ENCODE measurements at places on chromosomes 13 and 19.

DNA sequence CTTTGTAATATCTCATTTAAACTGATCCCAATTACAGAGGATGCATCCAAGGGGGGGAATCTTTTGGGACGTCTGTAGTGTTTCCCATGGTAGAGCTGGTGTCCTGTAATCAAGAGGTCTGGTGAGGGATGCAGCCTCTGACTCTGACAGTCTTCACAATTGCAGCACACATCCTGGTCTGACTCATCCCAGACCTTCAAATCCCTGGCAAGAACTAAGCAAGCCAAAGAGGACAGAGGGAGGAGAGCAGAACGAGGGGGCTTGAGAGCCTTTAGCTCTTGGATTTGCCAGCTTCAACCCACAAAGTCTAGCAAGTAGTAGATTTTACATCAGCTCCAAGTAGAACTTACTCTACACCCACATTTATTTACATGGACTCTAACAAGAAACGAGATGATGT, 17.3 kb upstream of the FCGBP start:
- no peak for DNase-seq

DNA sequence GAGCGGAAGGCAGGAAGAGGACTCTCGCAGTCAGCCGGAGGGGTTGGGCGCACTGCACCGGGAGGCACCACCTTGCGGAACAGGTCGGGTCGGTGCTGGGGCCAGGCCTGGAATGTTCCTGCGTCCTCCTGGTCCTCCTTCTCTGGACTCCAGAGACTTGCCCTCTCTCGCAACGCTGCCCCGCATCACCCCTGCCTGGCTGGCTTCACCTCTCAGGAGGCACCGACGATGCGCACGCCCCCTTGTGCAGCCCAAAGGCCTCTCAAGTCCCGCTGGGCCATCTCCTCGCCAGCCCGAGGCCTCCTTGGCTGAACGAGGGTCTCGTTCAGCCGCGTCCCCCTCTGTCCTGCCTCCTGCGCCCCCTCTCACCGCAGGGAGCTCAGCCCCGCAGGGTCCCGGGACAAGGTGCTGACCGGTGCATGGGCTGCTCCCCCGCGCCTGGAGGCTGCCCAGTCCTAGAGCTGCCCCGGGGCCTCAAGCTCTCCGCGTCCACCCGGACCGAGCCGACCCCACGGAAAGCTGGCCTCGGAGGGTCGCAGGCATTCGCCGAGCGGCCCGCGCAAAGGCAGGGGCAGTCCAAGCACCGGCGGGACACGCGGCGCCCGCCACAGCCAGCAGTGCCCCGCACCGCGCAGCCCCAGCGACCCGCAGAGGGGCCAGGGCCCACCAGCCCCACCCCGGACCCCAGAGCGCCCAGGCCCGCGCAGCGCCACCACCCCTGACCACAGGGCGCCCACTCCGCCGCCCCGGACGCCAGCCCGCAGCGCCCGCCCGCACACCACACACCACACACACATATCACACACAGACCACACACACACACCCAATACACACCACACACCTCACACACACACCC, 133.8 kb downstream of the CRYL1 start:
- no peak for DNase-seq

DNA sequence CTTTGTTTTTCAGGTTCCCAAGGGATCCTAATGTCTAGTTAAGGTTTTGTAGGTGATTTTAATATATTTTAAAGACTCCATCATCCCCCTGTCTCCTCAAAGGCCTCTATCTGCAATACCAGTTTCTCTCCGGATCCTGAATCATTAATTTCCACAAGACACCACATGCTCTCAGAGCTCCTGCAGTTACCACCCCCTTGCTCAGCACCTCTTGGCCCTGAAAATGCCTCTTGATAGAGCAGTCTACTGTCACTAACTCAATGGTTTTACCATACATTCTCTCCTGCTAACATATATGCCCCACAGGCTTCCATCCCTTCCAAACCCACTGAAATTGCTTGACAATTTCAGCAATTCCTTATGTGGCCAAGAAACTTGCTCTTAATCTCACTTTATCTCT, 1.9 kb upstream of the PEG3 start:
- DNase-seq = no peak

DNA sequence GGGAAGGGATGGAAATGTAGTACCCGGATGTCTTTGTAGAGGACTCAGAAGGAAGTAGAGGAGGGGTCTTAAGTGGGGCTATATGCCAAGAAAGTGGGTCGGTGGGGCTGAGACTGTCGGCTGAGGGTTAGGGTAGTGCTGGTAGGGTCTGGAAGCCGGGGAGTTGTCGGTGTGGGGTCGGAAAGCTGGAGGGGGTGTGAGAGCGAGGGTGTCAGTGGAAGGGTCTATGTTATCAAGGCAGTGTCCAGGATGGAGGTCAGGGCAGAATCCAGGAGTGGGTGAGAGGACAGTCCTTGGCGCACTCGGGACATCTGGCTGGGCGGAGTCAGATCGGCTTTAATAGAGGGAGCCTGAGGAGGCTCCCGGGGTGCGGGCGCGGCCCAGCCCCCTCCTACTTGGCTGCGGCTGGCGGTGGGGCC, 1.7 kb downstream of the HSPB6 start:
- DNase-seq = no peak

- no peak for DNase-seq
These were observed 328 bp downstream of the CYP4F12 start for GRCh38 chr19:15673176-15673654.

GRCh38 chr13:36432106-36432544, at the start of gene CCNA1:
Gene CCNA1, plus strand, starts transcription at chr13:36432495. Its CDS starts 562 bp downstream, at chr13:36433057.
- DNase-seq = no peak

DNA sequence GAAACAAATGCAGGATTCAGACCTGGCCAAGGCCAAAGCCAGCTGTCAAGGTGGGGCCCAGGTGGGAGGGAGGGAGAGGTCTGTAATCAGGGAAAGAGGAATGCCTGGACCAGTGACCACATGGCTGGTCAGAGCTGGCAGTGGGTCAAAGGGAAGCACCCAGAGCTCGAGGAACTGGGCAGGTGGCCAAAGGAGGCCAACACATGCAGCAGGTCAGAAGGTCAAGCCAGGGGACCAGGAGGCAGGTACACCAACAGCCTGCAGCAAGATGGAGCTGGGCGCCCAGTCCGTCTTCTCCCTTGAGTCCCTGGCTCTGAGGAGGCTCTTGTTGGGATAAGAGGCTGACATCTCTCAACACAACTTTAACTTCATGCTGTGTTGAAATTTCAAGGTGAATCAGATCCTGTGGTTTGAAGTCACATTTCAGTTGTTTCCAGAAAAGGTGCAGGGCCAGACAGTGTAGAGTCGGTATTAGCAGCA, 17.1 kb downstream of the GPATCH1 start:
- DNase-seq = no peak

GRCh38 chr13:99396446-99396845, 89.2 kb upstream of the GPR183 start:
- DNase-seq = no peak

DNA sequence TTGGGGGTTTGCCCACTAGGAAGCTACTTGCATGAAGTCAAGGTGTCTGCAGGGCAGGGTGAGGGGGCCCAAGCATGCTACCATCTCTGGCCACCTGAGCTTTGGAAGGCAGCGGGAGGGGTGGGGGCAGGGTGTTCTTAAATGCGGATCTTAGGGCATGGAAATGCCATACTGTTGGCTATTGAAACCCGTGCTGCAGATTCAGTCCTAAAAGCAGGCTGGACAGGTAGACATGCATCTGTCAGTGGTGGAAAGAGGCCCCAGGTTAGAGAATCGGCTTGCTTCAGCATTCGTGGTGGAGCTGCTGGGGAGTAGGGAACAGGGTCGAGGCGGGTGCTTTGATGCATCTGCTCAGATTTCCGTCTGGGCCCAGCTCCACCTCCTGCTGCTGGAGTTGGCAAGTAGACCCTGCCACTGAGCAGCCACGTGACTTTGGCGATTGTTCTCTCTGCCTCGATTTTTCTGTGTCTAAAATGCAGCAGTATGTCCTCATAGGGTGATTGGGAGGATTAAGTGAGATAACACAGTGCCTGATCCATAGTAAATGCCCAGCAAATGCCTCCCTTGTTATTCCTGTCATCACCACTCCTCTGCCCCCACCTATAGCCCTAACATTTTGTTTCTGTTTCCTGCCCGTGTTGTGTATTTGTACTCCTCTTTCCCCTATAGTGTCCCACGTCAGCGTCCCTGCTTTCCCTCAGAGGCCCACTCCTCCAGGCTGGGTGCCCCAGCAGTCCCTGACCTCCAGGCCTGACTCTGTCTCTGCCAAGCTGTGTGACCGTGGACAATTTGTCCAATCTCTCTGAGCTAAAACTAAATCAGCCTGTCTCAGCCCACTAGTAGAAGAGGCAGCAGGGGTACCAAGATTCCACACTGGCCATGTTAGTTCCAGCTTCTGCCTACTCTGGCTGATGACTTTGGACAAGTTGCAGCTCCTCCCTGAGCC, 5.8 kb downstream of the PPP1R37 start:
- peak; percentile 39 for DNase-seq

GRCh38 chr13:77429320-77430142, 102.6 kb upstream of the MYCBP2 start:
- no peak for DNase-seq

- DNase-seq = no peak
These were observed 12.9 kb upstream of the RNF113B start for GRCh38 chr13:98189841-98190505.

DNA sequence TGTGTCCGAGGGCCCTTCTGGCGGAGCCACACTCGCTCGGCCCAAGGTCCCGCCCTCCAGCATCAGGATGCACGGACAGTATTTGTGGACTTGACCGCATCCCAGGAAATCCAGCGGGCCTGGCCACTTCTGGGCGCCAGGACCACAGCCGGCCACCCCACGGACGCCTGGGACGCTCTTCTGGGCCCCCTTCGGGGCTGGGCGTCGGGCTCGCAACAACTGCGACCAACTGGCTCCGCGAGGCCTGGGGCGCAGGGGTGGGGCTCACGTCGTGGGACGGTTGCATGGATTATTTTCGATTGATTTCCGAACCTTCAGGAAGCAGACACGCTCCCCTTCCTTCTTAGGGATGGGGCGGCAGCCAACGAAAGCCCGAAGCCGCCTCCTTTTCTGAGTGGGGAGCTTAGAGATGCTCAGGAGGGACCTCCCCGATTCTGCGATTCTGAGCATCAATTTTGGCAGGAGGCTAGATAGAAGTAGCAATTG, 521 bp upstream of the NUP58 start:
- DNase-seq = no peak

DNA sequence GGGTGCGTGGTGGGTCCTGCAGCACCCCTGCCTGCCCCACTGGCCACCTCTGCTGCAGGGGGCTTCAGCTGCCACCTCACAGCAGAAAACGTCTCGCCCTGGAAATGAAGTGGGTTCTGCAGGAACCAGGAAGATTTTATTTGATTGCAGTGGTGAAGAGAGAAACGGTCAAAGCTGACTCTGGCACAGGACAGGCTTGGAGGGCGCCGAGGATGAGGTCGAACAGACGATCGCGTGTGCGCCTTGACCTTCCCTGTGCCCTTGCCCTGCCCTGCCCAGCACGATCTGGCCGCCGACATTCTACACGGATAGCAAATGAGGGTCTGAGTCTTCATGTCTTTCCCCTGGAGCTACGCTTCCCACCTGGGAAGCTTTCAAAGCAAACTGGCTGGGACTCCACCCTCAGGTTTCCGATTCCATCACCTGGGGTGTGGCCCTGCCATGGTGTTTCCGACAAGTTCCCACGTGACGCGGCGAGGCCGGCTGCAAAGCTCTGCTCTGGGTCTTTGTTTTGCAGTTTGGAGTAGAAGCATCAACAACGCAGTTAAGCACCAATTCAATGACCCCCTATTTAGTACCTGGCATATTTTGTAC, 50.3 kb upstream of the TUBGCP3 start:
- no peak for DNase-seq

DNA sequence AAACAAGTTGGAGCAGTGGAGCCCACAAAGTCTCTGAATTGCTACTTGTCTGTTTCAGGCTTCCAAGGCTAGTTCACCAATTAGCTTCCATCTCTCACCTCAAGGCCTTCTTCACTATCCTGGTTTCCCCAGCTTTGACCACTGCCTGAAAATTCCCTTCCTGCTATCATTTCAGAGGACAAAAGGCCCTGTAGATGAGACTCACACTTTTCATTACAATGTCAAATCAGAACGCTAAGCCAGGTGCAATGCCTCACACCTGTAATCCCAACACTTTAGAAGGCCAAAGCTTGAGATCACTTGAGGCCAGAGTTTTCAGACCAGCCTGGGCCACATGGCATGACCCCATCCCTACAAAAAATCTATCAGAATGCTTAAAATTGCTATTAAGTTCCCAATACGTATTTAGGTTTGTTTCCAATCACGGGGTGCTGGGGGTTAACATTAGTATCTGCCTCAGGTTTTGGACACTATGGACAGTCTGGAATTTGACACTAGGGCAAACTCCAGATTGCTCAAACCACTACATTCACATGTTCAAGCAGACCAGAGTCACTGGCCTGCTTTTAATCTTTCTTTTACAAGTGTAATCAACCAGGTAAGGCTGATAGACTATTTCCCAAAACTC, 5.5 kb downstream of the TPT1 start:
- no peak for DNase-seq

Data from NCI-H1694 (cell line).